ENCODE measurements at places on chromosomes 11 and 22.

- DNase-seq, result peak; percentile 18
Measured at GRCh38 chr11:10669258-10670033, 24.1 kb downstream of the IRAG1 start.

DNA sequence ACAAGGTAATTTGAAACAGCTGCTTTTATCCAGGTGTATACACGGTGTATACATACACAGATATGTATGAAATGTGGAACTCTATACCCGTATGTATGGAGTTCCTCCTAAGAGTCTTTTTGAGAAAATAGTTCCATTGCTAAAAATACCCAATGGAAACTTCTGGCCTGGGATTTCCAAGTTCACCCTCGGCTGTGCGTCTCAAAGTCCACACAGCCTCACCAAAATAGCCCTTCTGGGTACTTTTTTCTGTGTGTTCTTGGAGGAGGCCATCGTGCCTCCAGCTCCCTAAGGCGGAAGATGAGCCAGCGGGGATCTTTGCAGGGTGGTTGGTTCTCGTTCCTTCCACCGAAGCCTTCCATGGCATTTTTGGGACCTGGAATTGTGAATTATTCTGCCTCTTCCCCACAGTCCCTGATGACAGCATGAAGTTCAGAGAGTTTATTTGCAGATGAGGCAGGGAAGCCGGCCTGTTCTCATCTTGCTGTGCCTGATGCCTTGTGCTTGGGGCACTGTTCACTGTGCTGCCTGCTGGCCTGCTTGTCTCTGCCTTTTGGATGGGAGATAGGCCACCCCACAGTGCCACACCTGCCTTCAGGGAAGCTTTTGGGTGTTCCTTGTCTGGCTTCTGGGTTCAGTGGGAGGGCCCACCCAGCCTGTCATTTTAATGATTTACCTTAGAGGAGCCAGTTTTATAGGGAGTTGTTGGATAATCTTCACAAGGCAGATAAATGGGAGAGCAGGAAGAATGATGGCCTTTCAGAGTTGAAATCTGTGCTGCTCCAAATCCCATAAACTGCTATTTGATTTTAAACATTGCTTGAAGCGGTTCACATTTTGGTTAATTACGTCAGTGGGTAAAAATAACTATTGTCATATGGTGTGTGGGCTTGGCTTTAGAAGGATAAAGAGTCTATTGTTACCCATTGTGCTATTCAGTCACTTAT lies 112.7 kb upstream of the OR4B1 start:
- no peak for DNase-seq

- DNase-seq, result no peak
Measured at GRCh38 chr11:67396259-67396581, 4.4 kb downstream of the RAD9A start.

- no peak for DNase-seq
Measured at GRCh38 chr11:95542868-95543551, 246.6 kb downstream of the FAM76B start.

- no peak for DNase-seq
Measured at GRCh38 chr11:117480221-117480620, 152.6 kb downstream of the CEP164 start.

- no peak for DNase-seq
Measured at GRCh38 chr11:33505093-33505492, 195.5 kb downstream of the C11orf91 start.

DNA sequence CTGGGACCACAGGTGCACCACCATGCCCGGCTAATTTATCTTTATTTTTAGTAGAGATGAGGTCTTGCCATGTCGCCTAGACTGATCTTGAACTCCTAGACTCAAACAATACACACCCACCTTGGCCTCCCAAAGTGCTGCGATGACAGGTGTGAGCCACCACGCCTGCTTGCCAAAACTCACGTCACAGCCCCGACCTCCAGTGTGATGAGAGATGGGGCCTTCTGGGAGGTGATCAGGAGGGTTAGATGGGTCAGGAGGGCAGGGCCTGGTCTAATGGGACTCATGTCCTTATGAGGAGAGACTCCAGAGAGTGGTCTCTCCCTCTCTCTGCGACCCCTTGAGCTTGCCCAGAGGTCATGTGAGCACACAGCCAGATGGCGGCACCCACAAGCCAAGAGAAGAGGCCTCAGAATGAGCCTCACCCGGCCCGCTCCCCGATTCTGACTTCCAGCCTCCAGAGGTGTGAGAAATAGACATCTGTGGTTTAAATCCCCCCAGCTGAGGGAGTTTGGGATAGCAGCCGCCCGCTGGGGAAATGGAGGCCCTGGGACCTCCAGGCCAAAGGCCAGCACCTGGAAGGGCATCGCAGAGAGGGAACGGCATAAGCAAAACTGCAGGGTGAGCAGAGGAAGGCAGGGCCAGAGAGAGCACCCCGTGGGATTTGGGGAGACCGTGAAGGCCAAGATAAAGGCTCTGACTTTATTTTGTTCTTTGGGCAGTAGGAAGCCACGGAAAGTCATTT lies 24.1 kb upstream of the GAL start:
- no peak for DNase-seq

DNA sequence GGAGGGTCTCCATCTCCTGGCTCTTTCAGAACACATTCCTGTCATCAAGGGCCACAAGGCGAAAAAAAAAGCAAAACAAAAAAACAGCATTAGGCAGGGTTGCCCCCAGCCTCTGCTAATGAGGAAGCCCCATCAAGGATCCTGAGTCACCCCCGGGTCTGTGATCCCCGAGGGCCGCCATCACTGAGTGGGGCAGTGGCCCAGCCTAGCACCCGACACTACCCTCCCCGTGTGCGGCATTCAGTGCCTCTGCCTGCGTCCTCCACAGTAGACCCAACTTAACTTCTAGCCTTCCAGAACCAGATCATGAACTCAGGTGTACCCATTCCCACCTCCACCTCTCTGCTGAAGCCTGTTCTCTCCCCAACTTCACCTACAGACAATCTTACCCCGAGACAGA lies 6.6 kb upstream of the CDC42EP1 start:
- DNase-seq, result no peak

GRCh38 chr11:5923794-5924193 lies 18.3 kb upstream of the OR56A3 start:
- no peak for DNase-seq

- DNase-seq, result no peak
Measured at GRCh38 chr11:61694946-61695706, 14.9 kb downstream of the DAGLA start.

GRCh38 chr22:48071828-48072227 lies 1309.4 kb downstream of the TBC1D22A start:
- no peak for DNase-seq

DNA sequence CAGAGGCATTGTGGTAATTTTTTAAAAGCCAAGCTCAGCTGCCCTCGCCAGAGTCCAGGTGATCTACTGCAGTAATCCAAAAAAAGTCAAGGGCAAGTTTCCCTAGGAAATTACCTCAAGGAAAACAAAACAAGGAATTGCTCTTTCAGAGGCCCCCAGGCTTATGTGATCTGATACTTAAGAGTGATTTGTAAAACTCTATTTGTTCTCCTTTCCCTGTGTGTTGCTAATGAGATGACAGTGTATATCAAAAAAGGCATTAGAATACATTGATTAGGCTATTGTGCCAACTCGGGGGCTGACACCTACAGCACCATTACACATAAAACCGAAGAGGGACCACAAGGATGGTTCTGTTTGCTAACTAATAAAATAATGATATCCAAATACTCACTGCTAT lies 44.5 kb upstream of the CHRM4 start:
- DNase-seq, result no peak

Data from NCI-H748 treated with DMSO at 0.1 percent for 48 hours (cell line).